ENCODE measurements at places on chromosomes 7 and 10.

GRCh38 chr10:114525368-114525949, 121.2 kb upstream of the AFAP1L2 start:
- no peak for DNase-seq

DNA sequence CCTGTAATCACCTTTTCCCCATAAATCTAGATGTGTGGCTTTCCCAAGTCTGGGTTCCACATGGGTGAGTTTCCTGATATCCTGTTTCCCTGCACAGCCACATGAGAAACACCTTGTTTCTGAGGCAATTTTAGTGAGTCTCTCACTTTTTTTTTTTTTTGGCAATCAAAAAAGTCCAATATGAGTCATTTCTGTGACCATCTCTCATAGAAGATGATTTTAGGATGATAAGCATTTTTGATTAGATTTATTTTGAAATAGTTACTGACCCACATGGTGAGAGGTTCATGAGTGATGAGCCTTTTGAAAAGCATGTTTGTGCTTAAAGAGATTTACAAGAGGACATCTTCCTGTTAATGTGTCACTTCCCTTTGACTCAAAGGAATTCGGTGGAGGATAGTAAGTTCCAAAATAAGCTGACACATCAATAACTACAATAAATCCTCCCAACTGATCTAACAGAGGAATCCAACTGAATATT, 464.0 kb downstream of the INHBA start:
- no peak for DNase-seq

DNA sequence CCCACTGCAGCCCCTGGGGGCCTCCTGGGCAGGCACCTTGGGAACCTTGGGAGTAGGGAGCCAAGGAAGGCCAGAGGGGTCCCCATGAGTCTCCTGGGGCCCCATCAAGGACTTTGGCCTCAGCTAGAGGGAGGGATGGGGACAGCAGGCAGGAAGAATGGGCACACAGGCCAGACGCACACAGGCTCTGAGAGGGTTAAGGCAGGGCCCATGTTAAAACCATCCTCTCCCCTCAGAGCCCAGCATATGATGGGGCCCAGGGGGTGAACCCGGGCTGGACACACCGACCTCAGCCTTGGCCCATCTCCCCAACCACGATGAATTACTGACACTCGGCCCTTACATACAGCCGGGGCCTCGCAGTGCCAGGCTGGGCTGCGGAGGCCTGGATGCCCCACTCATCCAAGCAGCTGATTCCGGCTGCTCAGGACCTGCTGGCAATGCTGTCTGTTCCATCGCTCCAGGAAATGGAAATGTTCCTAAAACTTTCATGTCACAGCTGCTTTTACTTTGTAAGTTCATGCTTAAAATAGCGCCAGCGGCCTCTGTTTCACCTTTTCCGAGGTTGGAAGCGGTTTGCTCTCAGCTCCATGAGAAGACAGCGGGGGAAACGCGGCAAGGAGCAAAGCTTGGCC, 17.3 kb upstream of the INPP5A start:
- DNase-seq = peak; percentile 57

DNA sequence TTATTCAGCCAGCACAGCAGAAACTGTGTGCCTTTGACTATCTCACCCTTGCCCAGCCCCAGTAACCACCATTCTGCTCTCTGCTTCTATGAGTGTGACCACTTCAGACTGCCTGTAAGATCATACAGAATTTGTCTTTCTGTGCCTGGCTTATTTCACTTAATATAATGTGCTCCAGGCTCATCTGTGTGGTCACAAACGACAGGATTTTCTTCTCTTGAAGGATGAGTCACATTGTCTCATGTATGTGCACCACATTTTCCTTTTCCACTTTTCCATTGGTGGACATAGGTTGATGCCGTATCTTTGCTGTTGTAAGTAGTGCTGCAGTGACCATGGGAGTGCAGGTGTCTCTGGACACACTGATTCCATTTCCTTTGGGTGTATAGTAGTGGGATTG, 122.5 kb upstream of the LANCL2 start:
- DNase-seq = no peak

DNA sequence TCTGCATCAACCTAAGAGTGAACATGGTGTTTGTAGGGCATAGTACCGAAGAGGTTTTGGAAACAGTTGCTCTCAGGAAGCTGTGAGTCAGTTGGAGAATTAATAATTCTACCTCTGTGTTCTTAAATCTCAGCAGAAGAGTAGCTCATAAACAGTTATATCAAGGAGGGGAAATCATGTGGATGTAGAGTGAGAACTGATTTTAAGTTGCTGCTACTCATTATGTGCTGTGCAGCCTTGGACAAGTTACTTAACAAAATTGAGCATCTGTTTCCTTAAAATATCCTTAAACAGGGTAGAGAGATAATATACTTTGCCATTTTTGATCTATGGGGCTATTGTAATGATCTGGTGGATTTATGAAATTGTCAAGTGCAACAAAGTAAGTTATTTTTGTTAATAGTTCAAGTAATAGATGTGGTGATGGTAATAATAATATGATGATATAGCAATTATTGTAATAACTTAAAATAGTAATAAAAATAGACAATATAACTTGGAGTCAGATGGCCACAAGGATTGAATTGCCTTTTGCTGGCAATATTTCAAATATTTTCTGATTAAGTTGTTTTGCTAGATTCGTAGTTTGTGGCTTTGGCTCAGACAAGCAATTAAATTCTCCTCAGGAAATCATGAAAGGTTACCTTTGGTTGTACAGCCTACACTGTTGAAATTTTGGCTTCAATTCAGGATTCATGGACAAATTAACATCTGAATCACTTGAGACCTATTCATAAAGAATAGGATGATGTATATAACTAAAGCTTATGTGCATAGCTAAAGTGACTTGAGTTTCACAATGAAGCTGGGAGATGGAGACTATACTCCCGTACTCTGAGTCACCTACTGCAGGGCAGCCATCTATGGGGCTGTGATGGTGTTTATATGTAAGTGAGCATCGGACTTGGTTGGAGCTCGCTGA, 228.5 kb downstream of the CDK14 start:
- peak; percentile 99 for DNase-seq

DNA sequence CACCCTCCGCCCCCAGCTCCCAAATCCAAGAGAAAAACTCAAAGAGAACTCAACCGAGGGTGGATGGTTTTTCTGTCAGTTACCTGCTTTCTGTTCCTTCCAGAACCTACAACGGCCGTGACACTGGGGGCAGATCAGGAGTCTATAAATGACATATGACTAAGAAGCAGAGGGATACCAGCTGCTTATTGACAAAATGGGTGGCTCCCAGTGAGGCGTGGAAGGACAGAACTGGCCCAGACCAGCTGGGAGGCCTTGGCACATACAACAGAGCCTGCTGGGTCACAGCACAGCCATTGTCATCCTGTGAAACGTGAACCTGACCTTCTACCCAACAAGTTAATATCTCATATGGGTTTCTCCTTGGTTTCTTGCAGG, 84.3 kb upstream of the ADRB1 start:
- DNase-seq = no peak

DNA sequence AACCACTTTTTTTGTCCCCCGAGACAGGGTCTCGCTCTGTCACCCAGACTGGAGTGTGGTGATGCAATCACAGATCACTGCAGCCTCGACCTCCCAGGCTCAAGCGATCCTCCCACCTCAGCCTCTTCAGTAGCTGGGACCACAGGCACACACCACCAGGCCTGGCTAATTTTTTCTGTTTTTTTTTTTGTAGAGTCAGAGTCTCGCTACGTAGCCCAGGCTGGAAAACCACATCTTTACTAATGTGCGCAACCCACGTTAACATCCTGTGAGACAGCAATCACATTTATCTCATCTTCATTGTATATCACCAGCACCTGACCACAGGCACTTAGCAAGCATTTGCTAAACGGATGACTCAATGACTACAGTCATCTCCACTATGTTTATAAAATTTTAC, 77.8 kb upstream of the ATP6V0A4 start:
- DNase-seq = peak; percentile 37

DNA sequence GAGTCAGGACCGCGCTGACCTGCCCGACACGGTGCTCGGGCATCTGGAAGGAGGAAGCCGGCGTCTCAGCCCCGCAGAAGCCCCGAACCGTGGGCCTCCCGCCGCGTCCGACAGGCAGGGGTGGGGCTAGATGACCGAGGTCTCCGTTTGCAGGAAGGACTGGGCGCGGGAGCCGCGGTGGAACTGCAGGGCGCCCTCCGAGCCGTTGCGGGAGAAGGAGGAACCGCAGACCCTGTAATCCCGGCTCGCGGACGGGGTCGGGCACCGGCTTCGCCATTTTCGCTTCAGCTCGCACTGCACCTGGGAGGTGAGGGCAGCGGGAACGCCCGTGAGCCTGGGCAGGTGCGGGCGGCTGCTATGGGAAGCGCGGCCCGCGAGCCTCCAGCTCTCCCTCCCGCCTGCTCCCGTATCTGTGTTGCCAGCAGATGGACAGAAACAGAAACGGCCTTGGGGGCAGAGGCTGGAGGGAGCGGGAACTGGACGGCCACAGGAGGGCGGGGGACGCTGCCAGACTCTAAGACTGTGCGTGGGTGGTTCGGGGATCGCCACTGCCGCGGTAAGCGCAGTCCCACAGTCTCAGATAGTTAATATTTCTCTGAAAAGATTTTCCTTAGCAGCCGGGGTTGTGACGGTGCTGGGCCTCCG, 114.1 kb downstream of the VIPR2 start:
- no peak for DNase-seq

DNA sequence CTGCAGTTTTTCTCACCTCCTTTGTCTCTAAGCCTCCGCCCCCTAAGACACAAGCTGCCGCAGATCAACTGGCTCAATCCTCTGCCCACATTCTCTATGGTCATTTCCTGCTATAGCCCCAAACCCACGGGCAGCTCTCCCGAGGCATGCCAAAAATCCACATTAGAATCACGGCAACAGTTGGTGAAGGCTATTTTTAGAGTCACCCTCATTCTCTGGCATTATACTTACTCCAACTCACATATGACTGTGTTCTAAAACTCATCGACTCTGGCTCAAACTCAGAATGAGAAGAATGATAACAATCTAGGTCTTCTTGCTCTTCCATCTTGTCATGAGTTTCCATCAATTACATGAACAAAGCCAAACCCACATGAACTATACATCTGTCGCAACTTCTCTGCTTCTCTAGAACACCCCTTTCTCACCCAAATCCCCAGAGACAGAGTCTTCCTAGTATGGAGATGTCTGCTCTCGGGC, 10.9 kb upstream of the KIAA1549 start:
- no peak for DNase-seq

- DNase-seq = no peak
These were observed 18.8 kb upstream of the SORBS1 start for GRCh38 chr10:95579835-95580535.

DNA sequence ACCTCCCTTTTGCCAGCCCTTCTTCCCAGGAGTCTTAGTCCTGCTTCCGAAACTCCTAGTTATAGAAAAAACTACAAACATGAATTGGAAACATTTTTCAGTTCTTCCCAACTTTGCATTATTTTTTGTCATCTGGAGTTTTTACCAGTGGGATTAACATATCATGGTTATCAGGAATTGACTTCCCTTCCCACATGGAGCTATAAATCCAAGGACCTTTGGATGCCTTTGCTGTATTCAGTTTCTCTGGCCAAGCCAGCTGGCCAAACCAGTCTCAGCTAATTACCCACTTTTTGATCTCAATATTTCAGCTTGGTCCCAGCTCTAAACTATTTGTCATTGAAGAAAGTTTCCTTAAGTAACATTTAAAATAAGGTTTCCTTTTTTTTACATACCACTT, 570.6 kb downstream of the SORCS1 start:
- no peak for DNase-seq

DNA sequence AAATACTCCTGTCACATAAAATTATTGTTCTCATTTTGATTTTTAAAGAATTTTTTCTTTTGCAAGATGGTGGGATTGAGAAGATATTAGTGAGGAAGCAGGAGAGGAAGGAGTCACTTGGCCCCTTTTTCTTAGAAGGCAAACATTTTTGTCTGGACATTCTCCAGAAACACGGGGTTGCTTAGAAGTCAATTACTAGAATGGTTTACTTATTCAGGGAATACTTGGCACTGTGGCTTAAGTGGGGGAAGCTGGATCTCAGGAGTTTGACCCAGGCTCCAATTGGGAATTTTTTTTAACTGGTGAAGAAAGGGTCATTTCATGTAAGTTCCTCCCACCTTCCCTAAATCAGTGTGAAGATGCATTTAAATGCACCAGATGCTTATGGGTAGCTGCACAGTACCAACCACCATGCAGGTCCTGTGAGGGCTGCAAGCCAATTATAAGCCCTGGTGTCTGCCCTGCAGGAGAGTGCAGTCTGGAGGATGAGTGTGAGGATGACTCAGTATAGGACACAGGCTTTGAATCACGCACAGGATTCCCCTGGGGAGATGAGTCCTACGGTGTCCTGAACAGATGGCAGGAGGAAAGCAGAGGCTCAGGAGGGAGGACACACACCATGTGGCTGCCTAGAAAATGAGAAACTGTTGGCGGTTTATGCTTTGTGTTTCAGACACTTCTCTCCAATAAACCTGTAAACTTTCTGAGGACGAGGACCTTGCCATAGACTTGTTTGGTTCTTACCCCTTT, 299.1 kb downstream of the PLXNA4 start:
- DNase-seq = peak; percentile 56

DNA sequence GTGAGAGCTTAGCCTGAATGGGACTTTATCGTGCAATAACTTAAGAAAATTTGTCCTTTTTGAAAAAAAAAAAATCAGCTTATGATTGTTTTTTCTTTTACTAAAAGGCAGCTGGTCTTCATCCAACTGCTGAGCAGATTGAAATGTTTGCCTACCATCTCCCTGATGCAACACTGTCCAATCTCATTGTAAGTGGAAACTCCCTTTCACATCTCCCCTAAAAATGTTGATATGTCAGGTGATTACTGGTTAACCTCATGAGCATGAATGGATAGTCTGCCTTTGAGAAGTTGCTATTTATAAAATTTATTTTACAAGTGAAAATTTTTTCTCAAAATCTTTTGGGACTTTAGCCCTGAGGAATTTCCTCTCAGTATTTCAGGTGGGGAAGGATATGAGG, 17.8 kb upstream of the HKDC1 start:
- no peak for DNase-seq

GRCh38 chr10:12400266-12400931, 51.1 kb downstream of the CAMK1D start:
- DNase-seq = peak; percentile 29

DNA sequence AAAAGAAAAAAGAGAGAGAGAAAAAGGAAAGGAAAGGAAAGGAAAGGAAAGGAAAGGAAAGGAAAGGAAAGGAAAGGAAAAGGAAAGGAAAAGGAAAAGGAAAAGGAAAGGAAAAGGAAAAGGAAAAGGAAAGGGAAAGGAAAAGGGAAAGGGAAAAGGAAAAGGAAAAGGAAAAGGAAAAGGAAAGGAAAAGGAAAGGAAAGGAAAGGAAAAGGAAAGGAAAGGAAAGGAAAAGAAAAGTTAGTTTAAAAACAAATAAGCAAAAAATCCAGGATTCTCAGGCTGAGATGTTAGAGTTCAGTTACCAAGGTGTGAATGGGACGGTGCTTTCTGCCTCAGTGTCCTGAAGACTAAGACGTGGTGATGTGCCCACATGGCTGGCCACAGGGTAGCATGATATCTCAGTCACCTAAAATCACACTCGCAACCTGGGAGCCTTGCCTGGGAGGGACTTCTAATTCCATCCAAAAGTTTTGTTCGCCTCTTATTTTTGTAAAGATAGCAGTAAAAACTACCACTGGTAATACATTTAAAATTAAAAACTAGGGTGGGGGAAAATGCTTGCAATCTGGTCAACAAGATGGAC, 70.1 kb downstream of the JAZF1 start:
- DNase-seq = no peak

- DNase-seq = no peak
These were observed 78.7 kb downstream of the VIPR2 start for GRCh38 chr7:159065852-159066480.

GRCh38 chr10:24982319-24983112, 30.1 kb upstream of the PRTFDC1 start:
- no peak for DNase-seq

GRCh38 chr10:91713461-91714072, 80.7 kb upstream of the PPP1R3C start:
- DNase-seq = no peak

GRCh38 chr10:19845503-19846368, 29.5 kb downstream of the PLXDC2 start:
- DNase-seq = no peak
